Keratinocyte (primary cell): ENCODE measurements at places on chromosomes 4 and X.

DNA sequence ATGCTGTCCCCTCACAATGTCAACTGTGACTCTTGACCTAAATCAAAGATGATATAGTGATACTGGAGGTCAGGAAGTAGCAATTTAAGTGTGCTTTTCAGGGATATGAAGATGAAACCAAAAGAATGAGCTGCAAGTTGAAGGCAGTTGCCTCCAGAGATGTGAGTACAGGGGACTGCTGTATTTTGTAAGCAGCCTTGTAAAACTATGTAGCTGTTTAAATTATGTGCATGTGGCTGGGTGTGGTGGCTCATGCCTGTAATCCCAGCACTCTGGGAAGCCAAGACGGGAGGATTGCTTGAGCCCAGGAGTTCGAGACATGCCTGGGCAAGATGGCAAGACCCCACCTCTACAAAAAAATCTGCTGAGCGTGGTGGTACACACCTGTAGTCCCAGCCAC, 15.1 kb upstream of the TNIP2 start:
- DNase-seq: no peak

DNA sequence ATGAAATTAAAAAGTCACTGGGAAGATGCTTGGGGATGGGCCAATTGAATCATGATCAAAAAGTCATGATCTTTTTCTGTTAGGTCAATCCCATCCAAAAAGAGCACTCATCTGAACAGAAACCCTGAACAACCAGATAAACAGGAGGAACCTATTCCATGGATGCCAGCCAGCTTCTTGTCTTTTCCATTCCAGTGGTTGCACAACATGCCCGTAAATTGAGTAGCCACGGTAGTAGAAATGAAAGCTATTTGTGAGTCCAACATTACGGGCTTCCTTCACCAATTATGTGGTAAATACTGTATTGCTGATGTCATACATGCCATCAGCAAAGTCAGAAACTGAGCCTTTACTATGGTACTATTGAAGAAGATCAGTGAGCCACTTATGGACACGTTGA, 982.4 kb upstream of the HS3ST1 start:
- no peak for DNase-seq

DNA sequence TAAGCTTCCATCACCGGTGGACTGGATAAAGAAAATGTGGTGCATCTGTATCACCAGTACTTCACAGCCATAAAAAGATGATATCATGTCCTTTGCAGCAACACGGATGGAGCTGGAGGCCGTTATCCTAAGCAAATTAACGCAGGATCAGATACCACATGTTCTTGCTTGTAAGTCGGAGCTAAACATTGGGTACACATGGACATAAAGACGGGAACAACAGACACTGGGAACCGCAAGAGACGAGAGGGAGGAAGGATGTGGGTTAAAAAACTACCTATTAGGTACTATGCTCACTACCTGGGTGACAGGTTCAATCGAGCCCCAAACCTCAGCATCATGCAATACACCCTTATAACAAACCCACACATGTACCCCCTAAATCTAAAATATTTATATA, 16.3 kb upstream of the IDS start:
- DNase-seq: no peak

- DNase-seq: no peak
Observed at GRCh38 chr4:77872723-77873445, 10.3 kb downstream of the MRPL1 start.

DNA sequence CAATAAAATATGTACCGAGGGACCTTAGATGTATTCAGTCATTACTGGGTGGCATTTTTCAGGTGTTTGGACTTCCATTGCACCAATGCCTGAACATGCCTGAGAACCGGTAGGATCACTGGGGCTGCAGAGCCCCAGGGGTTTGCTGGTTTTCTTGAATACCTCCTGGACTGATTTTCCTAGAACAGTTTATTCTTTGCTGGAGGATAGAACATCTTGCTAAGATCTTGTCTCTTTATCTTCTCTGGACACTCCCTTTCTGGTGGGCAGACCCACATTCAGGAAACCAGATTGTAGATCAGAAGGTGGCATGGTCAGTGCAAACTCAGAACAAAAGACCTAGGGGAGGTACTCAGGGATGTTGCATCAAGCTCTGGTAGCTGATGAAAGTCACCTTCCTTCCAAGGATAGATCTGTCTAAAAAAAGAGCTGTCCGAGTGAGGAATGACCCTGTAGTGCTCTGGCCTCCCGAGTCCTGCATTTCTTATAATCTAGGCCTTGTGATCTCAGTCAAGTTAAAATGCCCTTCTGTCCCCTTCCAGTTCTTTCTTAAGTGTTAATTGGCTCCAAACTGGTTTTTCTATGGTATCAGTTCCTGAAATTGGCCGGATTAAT, 84.8 kb downstream of the CLDN34 start:
- peak; percentile 28 for DNase-seq

- no peak for DNase-seq
Observed at GRCh38 chrX:74781507-74782034, 143.7 kb downstream of the NEXMIF start.

DNA sequence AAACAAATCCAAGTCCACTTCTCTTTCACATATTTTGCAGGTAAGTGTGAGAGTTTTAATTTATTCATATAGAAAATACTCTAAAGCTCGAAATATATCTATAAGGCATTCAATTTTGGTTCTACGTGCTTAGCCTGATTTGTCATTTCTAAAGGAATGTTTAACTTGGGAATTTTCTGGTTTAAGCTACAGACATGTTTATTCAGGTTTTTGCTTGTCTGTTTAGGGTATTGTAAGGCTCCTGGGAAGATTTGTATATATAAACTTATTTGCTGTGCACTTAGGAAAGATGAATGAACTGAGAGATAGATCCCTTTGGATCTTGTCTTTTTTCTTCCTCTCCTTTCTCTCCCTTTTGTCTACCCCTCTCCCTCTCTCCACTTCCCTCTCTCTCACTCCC, 185.9 kb upstream of the NEIL3 start:
- DNase-seq: no peak

- no peak for DNase-seq
Observed at GRCh38 chrX:50206753-50207152, 2.2 kb downstream of the CCNB3 start.
